ENCODE measurements at places on chromosomes 16 and 17.

- DNase-seq, result no peak
These were observed 217.4 kb upstream of the TNRC6C start for GRCh38 chr17:77741109-77741508.

- no peak for DNase-seq
These were observed 97.3 kb downstream of the SDK2 start for GRCh38 chr17:73546770-73547536.

- no peak for DNase-seq
These were observed 122.5 kb downstream of the CYLD start for GRCh38 chr16:50864386-50864785.

DNA sequence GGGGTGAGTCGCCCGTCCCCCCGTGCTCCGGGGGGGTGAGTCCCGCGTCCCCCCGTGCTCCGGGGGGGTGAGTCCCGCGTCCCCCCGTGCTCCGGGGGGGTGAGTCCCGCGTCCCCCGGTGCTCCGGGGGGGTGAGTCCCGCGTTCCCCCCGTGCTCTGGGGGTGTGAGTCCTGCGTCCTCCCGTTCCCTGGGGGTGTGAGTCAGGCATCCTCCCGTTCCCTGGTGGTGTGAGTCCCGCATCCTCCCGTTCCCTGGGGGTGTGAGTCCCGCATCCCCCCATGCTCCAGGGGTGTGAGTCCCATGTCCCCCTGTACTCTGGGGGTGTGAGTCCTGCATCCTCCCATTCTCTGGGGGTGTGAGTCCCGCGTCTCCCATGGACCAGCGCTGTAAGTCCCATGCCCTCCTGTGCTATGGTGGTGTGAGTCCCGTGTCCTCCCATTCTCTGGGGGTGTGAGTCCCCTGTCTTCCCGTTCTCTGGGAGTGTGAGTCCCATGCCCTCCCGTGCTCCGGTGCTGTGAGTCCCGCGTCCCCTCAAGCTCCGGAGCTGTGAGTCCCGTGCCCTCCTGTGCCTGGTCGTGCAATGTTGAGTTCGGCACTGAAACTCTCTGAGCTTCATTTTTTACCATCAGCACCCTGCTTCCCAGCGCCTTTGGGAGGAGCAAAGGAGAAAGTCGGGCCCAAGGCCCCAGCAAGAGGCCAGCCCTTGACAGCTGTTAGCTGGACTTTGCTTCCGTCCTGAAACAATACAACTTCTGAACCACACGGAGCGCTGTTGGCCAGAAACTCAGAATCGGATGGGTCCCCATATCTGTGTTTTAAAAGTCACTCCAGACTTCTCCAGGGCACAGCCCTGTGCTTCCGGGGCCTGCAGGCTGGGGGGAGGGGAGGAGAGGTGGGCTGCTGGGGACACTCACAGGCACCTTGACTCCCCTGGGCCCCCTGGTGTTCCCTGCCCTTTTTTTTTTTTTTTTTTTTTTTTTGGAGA, 11.5 kb upstream of the ZC3H18 start:
- no peak for DNase-seq

Measured in stimulated activated CD8-positive, alpha-beta memory T cell treated with anti-CD3 and anti-CD28 coated beads, Interleukin-12 subunit alpha, Interleukin-12 subunit beta, amount 100 ng/mL, for 4 hours (primary cell).